ENCODE measurements at places on chromosomes 1 and 21.
A peak's percentile ranks its signal among the peaks of the same experiment; 100 is the strongest.

DNA sequence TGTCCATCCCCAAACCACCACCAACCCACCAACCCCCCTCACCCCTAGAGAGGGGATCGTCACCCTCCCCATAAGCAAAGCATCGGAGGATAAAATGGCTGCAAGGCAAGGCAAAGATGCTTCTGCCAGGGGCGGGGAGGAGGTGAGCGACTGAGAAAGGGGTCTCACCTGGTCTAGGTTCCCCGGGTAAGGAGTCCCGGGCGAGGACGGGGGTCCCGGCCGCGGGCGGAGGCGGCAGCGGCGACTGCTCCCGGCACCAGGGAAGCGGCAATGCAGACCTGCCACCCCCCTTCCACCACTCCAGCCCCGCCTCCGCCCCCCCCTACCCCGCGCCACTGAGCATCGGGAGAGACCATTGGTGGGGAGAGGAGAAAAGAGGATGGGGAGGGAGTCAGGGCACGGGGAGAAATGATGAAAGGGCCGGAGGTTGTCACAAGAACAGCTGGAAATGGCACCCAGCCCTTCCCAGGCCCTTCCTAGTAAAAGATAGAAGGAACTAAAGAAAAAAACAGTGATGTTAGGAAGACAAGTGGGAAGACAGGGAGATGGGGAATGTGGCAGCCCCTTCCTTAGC, at the start of gene SV2A:
SV2A (minus strand) TSS at position 274 of the 574 bp plus-strand sequence. CDS start 4,004 bp downstream, outside the sequence.
- peak; percentile 17 for DNase-seq

DNA sequence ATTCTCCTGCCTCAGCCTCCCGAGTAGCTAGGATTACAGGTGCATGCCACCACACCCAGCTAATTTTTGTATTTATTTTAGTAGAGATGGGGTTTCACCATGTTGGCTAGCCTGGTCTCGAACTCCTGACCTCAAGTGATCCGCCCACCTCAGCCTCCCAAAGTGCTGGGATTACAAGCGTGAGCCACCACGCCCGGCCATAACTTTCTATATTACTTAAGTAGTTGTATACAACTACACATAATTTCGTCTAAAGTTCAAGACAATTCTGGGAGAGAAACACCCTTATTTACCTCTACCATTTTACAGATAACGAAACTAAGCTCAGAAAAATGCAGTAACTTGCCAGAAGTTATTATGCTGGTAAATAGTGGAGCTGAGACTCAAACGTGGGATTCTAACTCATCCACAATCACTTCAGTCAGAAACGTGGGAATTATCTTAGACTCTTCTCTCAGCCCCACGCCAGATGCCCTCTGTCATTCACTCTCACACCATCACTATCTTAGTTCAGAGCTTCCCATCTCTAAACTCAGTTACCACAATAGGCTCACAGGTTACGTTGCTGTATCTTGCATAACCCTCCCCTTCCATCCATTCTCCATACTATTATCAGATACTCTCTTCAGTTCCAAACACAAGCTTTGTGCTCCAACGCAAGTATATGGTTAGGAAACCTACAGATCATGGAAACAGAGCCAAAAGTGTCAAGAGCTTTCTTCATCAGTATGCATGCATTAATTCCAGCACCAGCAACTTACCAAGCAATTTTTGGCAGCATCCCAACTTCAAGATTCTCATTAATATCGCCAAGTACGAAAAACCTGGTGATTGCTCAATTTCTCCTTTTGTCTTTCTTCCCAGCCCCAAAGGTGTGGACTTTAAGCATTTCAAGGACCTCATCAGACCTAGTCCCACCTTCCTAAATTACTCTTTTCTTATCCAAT, 69.3 kb downstream of the RERE start:
- DNase-seq = no peak

DNA sequence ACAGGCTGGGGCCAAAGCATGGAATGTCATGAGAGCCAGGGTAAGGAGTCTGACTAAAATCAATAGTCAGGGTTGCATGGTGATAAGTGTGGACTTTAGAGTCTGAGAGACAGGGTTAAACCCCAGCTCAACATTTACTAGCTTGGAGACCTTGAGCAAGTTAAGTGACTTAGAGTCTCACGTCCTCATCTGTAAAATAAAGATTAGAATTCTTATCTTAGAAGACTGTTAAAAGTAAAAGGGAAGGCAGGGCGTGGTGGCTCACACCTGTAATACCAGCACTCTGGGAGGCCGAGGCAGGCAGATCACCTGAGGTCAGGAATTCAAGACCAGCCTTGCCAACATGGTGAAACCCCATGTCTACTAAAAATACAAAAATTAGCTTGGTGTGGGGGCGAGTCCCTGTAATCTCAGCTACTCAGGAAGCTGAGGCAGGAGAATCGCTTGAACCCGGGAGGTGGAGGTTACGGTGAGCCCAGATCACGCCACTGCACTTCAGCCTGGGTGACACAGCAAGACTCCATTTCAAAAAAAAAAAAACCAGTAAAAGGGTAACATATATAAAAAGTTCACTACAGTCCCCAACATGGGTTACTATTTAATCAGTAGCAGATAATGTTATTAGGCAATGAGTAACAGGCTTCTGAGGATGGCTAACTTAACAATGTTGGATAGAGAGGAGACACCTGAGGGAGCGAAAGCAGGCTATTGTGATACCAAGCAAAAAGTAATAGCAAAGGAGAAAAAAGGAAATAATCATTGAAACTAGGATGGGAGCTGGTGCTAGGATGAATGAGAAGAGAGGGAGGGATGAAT, 20.8 kb downstream of the TMCO1 start:
- no peak for DNase-seq

- no peak for DNase-seq
Observed at GRCh38 chr21:44726826-44727225, 15.5 kb upstream of the TSPEAR start.

DNA sequence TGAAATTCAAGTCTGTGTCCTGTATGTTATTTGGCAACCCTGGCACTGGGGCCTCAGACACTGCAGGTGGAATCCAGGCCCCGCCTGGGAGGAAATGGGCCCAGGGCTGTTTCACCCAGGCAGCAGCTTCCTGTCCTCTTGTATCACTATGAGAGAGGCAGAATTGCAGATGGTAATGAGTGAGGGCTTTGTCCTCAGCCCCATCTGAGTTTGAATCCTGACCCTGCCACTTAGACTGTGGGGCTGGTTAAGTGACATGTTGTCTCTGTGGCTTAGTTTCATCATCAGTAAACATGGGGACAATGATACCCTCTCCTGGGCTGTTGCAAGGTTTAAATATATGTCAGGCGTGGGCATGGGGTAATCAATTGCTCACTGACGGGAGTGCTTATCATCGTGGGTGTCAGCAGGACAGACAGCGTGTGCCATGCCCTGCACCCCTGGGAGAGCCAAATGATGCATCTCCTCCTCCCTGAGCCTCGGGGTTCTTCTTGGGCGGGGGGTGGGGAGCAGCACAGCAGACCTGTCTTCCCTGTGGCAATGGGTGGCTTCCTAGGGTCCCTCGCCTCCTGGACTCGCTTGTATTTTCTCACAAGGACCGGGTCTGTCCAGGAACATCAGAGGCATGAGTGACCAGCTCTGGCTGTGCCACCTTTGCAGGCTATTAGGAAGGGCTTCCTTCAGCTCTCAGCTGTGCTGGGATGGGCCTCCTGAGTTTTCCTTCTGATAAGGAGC, 42.1 kb downstream of the ARHGEF10L start:
- no peak for DNase-seq

DNA sequence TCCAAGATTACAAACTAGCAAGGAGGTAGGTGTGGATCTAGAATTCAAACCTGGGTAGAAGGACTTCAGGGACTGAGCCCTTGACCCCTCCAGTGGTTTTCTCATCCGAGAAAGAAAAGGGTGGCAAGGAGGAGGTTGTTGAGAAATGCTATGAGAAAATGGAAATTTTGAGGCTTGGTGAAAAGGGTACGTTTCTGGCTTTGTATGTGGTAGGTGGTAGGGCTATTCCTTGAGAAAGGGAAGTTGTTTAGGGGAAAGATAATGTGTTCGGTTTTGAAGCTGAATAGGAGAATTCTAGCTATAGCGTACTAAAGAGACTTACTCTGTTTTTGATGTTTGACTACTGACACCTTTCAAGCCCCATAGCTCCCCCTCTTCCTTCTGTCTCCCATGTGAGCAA, 133.8 kb downstream of the CNIH3 start:
- no peak for DNase-seq

DNA sequence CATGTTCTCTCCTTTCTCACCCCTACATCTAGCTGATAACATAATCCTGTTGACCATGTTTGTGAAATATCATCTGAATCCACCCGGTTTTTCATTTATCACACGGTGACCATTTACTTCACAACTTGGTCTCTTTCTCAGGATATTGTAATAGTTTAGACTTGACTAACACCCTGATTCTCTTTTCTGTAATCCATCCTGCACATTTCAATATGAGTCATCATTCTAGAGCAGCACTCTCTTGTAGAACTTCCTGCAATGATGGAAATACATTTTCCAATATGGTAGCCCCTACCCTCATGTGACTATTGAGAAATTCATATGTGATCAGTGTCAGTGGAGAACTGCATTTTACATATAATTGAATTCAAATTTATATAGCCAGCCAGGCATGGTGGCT, 2.3 kb upstream of the JAM2 start:
- DNase-seq = no peak

GRCh38 chr1:234584926-234585325, 25.1 kb downstream of the IRF2BP2 start:
- no peak for DNase-seq

DNA sequence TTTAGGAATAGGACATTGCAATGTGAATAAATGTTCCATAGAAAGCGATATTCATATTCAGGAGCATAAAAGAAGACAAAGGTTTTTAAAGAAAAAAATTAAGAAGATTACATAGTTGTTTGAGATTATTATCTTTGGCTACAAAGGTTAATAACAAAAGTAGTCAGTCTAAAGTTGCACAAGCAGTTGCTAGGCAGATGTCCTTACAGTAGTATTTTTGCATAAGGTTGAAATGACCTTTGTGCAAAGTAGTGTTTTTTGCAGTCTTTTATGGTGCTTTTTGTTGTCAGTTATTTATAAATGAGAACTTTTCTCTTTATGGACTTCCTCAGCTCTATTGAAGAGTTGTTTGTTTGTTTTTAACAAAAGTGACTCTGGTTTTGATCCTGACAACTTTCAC, 447.8 kb downstream of the AMY1C start:
- DNase-seq = no peak

DNA sequence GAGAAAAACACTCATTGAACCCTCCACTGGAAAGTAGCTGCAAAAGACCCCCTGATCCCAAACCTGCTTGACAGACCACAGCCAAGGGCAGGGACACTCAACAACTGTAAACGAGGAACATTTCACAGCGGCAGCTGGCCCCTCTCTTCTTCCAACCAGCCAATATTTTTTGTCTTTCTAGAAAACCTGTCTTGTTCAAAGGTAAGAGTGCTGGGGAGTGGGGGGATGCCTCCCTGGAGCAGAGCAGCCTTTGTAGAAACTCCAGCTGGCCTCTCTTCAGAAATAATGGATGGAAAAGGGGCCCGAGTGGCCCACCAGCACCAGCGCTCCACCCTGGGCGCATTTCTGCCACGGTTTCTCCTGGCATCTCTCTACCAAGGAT, 384.0 kb downstream of the RRAGC start:
- no peak for DNase-seq

DNA sequence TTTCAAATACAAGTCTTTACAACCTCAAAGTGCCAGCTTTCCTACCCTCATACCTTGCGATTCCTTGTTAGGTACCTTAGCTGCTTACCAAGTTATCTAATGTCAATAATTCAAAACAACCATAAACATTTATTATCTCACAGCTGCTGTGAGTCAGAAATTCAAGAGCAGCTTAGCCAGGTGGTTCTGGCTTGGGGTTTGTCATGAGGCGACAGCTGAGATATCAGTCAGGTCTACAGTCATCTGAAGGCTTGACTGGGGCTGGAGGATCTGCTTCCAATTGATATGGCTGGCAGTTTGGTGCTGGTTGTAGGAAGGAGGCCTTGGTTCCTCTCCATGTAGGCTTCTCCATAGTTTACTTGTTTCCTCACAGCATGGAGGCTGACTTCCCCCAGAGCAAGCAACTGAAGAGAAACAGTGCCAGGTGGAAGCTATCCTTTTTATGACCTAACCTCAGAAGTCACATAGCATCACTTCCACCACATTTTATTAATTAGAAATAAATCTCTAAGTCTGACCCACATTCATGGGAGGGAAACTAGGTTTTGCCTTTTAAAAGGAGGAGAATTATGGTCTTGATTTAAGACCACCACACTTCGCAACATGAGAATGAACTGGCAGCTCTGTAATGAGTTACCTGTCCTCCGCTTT, 103.3 kb upstream of the FGGY start:
- DNase-seq = no peak

DNA sequence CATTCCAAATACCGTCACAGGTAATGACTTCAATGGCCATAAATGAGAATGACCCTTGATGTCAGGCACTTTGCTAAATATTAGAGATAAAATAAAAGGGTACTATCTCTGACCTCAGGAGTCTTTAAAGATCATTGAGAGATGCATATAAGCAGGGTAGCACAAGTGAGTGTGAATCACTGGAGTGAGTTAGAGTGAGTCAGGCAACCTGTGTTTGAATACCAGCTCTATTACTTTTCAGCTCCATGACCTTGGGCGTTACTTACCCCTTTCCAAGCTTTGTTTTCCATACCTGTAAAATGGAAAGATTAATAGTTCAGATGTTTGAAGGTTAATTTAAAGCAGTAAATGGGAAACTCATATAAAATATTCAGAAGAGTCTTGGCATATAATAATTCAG, 1058.0 kb upstream of the ADGRL4 start:
- no peak for DNase-seq

DNA sequence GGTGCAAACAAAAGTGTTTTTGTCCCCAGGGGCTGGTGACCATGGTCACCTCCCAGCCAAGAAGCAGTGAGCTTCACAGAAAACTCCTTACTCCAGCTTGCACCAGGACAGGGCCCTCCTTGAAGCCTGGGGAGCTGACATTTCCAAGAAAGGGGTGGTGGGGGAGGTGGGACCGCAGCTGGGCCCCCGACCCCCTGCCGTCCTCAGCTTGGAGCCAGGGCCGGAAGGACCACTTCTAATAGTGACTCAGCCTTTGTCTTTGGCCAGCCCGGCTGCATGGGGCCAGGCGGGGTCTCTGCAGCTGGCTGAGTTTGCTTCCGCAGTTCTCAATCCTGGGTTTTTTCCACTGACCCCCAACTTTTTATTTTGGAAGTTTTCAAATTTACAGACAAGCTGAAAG, 136.5 kb upstream of the POU3F1 start:
- no peak for DNase-seq

DNA sequence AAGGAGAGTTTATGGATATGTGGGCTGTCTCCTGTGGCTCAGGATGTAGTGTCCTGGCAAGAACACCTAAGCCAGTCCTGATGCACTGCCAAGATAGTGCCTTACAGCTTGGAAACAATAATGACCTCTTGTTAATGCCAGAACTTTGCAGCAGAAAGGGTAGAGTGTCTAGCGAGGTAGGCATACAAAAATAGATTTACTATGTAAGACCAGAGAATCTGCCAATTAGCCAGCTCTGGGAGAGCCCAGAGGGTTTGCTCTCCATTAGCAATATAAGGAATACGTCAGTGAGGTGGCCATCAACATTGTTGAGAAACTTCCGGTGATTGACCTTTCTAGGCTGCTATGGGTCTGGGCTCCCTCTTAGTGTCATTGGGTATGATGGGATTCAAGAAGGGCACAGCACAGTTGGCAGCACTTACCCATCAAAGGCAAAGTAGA, 178.5 kb upstream of the GALNT2 start:
- DNase-seq = no peak
